ENCODE measurements at places on chromosomes 2 and 18. TPM values are rescaled to one million over a fixed set of nuclear protein-coding genes. Genes with fewer than 3 reads are reported as not detected.

XIRP2 gene
- total RNA-seq, result not detected

DES gene
- not detected for total RNA-seq

LONRF2 gene
- 0.21 TPM for total RNA-seq

- no peak for DNase-seq
These were observed 198.7 kb downstream of the MEIS1 start for GRCh38 chr2:66633631-66634030.

GRCh38 chr18:3067722-3068121 is 54.8 kb upstream of the LPIN2 start:
- DNase-seq, result no peak

DNA sequence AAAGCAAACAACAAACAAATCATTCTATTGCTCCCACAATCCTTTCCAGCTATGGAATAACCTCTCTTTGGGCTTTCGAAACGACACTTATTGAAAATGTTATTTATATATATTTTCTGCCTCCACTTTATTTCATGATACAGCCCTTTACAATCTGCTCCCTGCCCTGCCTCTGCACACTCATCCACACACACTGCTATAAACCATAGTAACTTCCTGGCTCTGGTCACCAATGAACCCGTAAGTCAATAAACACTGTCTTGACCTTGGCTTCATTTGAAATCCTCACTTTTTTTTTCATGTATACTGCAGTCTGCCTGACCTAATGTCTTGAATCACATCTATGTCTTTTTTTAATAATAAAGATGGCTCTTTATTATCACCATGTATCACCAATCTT is 161.5 kb downstream of the SLC39A10 start:
- no peak for DNase-seq

GRCh38 chr2:19649142-19649541 is 252.6 kb downstream of the TTC32 start:
- no peak for DNase-seq
